ENCODE measurements at places on chromosomes 3 and 15.
A peak's percentile ranks its signal among the peaks of the same experiment; 100 is the strongest.

DNA sequence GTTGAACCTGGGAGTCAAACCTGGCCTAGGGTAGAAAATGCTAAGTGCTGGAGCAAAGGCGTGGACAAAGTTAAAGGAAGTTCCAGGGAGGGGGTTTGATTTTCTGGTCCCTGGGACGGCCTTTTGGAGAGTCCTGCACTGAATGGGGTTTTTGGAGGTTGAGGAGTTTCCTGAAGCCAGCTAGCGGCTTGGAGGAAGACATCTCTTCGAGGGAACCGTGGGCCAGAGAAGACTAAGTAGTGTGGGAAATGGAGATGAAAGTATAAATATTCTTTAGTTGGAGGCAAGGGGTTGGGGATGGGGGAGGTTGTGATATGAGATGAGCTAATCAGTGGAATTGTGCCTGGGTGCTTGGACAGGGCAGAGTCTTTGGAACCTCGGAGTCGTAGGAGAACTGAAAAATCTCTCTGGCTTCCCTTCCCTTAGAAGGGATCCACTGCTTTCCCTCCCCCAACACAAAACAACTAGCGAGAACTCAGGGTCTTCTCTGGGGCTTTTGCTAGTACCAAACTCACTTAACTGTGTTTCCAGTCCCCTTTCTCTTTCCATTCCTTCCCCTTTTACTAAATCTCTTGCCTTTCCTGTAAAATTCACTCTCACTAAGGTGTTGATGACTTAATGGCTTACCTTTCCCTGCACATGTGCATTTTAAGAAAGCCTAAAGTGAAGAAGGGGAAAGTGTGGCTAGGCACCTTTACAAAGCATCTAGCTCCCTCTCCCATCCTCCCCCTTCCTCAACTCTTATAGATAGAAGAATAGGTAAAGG lies 1.0 kb downstream of the LPP start:
- DNase-seq = no peak

DNA sequence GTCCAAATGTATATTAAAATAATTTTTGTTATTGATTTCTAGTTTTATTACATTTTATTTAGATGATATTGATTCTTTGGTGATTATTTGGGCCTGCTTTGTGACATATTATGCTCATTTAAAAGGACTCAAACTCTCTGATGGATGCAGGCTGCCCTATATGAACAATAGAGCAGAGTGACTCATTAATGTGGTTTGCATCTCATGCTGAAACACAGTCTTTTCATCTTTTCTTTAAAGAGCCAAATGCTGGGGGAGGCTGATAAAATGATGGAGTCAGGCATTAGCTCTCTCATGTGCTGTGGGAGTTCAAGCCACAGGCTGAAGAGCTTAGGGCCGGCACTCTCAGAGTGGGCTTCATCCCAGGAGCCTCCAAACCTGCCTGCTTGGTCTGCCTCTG lies 7.2 kb downstream of the PLA1A start:
- DNase-seq = no peak

GRCh38 chr3:38030126-38031021 lies 932 bp upstream of the PLCD1 start:
- DNase-seq = no peak

DNA sequence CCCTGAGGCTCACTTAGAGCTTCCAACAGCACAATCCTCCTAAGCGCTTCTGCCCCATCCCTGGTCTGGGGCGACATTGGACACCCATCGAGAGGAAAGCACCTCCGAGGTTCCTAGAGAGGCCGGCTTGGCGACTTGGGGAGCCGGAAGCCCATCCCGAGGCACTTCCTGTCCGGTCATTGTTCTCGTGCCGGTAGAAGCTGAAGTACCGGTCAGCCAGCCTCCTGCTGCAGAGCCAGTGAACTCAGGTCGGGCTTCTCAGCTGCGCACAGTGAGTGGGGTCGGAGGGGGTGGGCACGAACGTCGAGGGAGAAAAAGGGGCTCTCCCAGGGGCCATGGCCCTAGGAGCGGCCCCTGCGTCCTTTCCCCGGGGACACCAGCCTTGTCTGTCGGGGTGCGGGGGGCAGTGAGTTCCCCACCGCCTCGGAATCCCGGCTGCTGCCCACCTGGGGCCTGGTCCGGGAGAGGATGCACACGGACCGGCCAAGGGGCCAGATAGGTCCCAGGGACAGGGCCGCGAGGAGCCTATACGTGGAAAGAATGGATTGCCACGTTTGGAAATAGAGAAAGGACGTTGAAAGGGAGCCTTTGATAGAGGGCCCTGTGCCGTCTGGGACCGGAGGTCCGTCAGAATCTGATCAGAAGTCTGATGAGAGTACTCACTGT lies at the start of gene ZNF35:
ZNF35 (plus strand) TSS at position 169 of the 666 bp plus-strand sequence. CDS start 2,336 bp downstream, outside the sequence.
- DNase-seq = peak; percentile 85

All from neuronal stem cell (in vitro differentiated cells).